CD4-positive, alpha-beta T cell treated with Interleukin-6 at 100 ng/mL for 8 hours (primary cell): ENCODE measurements at places on chromosomes 6 and 20.

DNA sequence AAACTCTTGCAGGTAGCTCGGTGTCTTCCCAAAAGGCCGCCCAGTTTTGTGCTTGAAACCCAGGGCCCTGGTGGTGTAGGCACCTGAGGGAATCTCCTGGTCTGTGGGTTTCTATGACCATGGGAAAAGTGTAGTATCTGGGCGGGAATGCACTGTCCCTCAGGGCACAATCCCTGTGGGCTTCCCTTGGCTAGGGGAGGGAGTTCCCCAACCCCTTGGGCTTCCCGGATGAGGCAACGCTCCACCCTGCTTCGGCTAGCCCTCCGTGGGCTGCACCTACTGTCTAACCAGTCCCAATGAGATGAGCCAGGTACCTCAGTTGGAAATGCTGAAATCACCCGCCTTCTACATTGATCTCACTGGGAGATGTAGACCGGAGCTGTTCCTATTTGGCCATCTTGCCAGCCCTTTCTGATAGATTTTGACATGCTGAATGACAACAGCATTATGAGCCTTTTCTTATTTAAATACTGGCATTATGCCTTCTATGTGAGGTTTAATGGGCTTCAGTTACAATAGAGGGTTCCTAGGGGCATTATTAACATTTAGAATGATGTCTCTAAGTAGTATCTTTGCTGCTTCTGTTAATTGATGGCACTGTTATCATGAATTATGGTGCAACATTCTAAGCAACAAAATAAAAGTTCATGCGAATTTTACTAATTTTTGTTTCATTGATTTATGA, 133.7 kb upstream of the FLRT3 start:
- DNase-seq: no peak

DNA sequence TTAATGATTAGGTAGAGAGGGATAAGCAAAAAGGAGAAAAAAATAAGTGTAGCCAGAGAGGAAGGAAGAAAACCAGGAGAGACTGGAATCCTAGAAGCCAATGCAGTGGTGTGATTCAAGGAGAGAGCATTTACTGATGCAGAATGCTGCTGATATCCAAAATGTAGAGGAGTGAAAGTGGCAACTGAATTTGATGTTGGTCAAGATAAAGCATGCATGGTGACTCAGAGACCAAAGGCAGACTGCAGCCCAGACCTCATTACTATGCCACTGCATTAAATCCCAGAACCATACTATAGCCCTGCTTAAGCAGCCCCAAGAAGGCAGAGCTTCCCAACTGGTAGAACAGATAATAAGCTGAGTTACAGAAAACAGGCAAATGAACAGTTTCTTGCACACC, 15.8 kb downstream of the KLHL32 start:
- DNase-seq: no peak

DNA sequence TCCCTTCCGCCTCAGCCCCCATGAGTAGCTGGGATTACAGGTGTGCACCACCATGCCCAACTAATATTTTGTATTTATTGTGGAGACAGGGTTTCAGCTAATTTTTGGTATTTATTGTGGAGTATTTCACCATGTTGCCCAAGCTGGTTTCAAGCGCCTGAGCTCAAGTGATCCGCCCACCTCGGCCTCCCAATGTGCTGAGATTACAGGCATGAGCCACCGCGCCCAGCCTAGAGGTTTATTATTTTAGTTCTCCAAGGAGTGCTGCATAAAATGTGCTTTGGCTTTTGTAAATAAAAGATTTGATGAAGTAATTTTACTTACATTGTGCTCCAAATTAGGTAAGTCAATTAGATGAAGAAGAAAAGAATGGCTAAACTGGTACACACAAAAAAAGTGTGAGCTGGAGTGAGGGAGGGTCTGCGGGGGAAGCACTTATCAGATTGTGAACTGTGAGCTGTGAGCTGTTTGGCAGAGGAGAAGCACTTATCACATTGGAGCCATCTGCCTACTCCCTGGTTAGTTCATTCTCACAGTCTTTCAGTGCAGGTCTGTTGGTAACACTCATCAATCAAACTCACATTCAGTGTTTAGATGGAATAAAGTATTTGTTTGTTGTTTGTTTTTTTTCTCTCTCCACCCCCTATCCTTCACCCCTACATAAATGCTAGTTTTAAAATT, 398.0 kb downstream of the EPHA7 start:
- no peak for DNase-seq

- DNase-seq: no peak
Measured at GRCh38 chr6:35146453-35146852, 5.3 kb upstream of the TCP11 start.

GRCh38 chr20:63381781-63382431, 20.8 kb upstream of the CHRNA4 start:
- DNase-seq: peak; percentile 14

- DNase-seq: no peak
Measured at GRCh38 chr6:5279891-5280338, 18.6 kb downstream of the FARS2 start.

GRCh38 chr6:41780551-41781365, at the start of gene PRICKLE4:
TSS of gene PRICKLE4 (plus strand) at chr6:41780782. CDS start at chr6:41783474, 2,692 bp downstream.
- no peak for DNase-seq

DNA sequence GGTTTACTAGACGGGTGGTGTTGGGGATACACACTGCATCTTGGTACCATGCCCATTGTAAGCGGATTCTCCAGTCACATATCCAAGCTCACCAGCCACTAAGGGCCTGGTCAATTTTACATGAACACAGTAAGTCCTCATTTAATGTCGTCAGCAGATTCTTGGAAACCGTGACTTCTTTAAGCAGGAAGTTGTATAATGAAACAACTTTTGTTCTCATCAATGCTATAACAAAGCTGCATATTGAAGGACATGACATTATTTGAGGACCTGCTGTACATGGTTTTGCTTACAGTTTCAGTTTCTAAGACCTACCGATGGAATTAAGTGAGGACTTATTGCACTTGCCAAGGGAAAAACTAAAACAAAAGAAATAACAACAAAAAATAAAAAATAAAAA, 295.6 kb downstream of the SYNE1 start:
- no peak for DNase-seq

- no peak for DNase-seq
Measured at GRCh38 chr6:155426408-155426945, 29.2 kb downstream of the NOX3 start.

DNA sequence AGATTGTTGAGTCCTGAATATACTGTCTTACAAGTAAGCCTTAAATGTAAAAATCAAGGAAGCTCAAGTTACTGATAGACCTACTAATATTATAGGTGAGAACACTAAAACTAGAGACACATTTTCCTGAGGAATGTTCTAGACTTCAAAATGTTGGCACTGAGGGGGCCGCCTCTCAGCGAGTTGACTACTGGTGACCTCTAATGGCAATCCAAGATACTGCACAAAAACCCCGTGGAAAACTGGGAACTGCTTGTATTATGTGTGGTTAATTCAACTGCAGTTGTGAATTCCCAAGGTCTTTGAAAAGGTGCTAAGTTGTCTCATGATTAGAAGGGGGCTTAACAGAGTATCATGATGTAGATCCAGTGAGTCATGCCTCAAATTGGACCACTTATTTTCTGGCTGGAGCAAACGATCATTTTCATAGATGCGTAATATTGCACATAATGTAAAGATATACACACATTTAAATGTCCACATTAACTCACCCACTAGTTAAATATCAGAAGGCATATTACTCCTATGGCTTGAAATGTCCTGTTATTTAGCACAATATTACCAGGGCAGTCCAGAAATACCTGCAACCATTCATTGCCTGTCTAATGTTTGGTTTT, 336.2 kb downstream of the FOXA2 start:
- DNase-seq: no peak

- no peak for DNase-seq
Measured at GRCh38 chr20:57470212-57470522, 54.8 kb downstream of the CTCFL start.

GRCh38 chr6:107728564-107728897, 95.6 kb downstream of the SCML4 start:
- DNase-seq: no peak

GRCh38 chr20:48025661-48026060, 240.4 kb upstream of the SULF2 start:
- no peak for DNase-seq

- DNase-seq: no peak
Measured at GRCh38 chr20:50924261-50924920, 6.8 kb downstream of the ADNP start.

- no peak for DNase-seq
Measured at GRCh38 chr6:10051283-10051682, 363.6 kb downstream of the TFAP2A start.

DNA sequence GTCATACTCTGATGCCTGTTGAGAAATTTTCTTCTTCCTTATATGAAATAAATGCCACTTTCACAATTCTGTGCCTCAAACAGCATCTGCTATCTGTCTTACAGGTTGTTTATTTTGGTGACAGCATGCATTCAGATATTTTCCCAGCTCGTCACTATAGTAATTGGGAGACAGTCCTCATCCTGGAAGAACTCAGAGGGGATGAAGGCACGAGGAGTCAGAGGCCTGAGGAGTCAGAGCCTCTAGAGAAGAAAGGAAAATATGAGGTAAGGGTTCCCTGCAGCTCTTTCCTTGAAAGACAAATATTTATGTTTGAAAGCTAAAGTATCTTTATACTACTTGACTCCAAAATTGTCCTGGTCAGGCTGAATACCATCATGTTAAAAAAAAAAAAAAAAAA, 15.8 kb downstream of the TSPYL4 start:
- DNase-seq: no peak

DNA sequence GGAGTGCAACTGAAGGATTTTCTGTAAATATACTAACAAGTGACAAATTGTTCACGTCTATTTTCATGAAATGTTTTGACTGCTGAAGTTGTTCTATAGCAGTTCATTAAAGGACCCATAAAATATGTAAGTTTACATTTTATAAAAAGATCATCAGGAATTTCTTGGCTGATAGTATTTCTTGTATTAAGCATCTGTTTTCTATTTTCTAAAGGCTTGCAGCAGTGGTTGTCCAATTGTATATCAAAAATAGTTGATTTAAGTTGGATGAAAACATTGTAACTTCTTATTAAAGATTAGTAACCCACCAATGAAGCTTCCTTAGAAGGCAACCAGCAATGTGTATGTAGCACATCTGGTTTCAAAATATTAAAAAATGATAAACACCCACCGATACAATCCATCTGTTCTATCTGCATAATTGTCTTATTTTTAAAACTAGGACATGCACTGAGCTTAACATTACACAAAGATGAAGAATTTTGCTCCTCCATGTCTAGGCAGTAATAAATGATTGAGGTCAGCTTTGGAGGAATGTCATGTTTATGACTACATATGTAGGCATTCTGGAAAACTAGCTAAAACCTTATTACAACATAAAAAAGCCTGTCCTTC, 301.3 kb upstream of the TCF21 start:
- no peak for DNase-seq

- DNase-seq: no peak
Measured at GRCh38 chr20:35630636-35631035, 15.0 kb downstream of the SPAG4 start.

DNA sequence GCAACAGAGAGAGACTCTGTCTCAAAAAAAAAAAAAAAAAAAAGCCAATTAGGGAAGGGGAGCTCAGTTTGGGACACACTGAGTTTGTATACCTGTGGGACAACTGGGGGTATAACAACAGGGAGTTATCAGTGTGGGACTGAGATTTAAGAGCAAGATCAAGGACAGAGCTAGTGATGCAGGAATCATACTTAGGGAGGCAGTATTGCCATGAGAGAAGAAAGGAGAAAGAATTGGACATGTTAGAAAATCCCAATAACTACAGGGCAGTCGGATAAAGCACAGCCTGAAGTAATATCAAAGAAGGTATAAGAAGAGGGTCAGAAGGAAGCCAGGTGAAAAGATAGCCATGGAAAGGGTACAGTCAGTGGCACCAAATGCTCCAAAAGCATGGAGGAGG, 121.2 kb downstream of the PTPRT start:
- no peak for DNase-seq

DNA sequence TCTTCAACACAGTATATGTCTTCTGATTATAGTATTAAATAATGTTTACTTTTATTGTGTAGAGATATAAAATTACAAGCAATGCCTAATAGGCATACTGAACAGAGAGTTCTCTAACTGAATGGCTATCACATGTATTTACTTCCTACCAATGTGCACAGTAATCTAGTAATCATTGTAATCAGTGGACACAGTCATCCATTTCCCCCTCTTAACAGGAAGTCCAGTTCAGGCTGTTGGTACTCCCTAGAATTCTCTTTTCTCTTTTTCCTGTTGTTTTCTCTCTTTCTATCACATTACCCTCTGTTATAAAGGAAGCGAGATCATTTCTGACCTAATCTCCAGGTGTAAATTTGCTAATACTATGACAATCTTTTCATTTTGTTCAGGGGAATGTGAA, 172.5 kb downstream of the HTR1B start:
- DNase-seq: no peak

- no peak for DNase-seq
Measured at GRCh38 chr6:90190752-90191395, 105.8 kb downstream of the BACH2 start.

DNA sequence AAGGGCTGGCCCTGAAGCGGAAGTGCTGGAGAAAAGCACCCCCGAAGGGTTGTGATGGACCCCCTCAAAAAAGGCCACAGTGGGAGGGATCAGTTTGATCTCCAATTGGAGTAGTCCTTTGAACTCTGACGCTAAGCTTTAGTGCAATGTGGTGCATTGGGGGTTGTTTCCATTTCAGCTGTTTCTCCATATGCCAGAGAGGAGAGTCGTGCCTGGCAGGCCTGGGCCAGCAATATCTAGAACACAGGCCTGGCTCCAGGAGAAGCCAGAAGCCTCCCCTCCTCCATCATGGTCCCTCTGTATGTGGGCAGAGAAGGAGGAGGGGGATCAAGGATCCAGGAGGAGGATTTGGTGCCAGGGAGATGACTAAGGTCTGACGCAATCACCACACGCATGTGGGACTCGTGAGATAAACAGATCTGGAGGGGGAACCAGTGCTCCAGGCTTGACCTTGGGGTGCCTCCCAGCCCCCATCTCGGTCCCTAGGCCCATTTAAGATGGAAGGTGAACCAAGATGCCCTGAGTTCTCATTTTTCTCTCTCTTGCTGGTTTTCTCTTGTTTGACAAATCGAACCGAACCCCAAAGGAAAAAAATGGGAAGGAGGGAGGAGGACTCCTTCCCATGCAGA, 517.4 kb upstream of the JARID2 start:
- no peak for DNase-seq

GRCh38 chr20:6855104-6855503, 87.6 kb downstream of the BMP2 start:
- no peak for DNase-seq

- no peak for DNase-seq
Measured at GRCh38 chr20:17856024-17856564, 112.5 kb downstream of the SNX5 start.
